ENCODE measurements at places on chromosomes 6 and 20. TPM values are rescaled to one million over a fixed set of nuclear protein-coding genes. Genes with fewer than 3 reads are reported as not detected.

DNA sequence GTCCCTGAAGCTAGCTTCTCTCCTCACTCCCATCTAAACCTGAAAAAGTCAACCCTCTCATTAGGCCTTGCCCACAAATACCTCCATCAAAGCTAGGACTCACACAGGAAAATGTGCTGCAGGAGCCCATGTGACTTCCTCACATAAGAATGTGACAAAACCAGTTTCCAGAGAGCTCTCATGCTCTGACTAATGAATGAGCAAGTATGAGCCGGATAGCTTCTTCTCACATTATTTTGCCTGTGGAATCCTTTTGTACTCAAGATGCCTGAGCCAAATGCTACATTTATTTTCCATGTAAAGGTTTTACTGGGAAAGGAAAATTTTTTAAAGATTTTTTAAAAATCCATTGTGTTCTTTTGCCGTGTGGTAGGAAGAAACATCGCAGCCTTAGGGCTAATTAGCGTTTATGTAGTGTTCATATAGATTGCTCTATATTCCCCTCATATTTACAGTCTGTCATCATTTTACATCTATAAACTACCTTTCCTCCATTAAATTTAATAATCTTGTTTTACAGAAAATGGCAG, 68.6 kb upstream of the CCN6 start:
- H3K4me3 ChIP-seq = no peak overlapping the region
- peaks cover 87% of the 10 kb centered on the region for H3K4me1 ChIP-seq
- H3K36me3 ChIP-seq = no peaks in the 10 kb centered on the region
- H3K27me3 ChIP-seq = no peaks in the 10 kb centered on the region
- H3K27ac ChIP-seq = peak overlapping the region; percentile 47
- no peak for DNase-seq

DNA sequence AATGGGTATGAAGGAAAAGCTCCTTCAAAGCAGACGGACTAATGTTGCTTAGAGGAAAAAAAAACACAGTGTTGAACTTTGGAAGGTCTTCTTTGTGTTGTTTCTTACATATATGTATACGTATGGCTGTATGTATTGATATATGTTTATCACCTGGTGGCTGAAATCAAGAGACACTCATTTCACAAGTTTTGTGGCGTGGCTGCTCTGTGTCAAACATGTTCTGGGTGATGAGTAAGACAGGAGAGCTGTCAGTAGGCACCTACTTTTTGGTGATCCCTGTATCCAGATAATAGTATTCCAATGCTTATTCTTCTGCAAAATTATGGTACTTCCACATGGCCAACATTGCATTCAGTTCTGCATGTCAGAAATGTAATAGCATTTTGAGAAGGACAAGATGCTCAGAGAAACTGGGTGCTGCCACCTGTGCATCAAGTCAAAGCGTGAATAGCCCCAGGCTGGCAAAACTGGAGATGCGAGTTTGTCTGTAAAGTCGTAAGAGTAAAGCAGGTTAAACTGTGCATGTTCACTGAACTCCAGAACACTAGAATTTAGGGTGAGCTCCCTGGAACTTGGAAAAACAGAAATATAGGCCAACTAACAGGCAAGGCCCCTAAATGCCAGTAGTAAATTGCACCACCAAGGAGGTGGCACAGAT, 67.9 kb downstream of the ARMC2 start:
- H3K27ac ChIP-seq = no peak overlapping the region
- H3K36me3 ChIP-seq = no peaks in the 10 kb centered on the region
- H3K4me3 ChIP-seq = no peak overlapping the region
- no peaks in the 10 kb centered on the region for H3K27me3 ChIP-seq

- H3K36me3 ChIP-seq = no peaks in the 10 kb centered on the region
- H3K4me1 ChIP-seq = no peaks in the 10 kb centered on the region
- no peak overlapping the region for H3K4me3 ChIP-seq
- no peak for DNase-seq
- no peak overlapping the region for H3K27ac ChIP-seq
Observed at GRCh38 chr6:83514866-83515466, 2.6 kb downstream of the PRSS35 start.

GRCh38 chr6:48087448-48087847, 23.5 kb downstream of the PTCHD4 start:
- H3K36me3 ChIP-seq = no peaks in the 10 kb centered on the region
- H3K4me3 ChIP-seq = no peak overlapping the region
- H3K4me1 ChIP-seq = no peaks in the 10 kb centered on the region
- no peaks in the 10 kb centered on the region for H3K27me3 ChIP-seq
- no peak for DNase-seq

GRCh38 chr6:71349395-71349794, 60.8 kb downstream of the OGFRL1 start:
- no peak overlapping the region for H3K4me3 ChIP-seq
- no peaks in the 10 kb centered on the region for H3K27me3 ChIP-seq
- no peak overlapping the region for H3K27ac ChIP-seq
- H3K4me1 ChIP-seq = no peaks in the 10 kb centered on the region

The FAM162B gene
- not detected for total RNA-seq

DNA sequence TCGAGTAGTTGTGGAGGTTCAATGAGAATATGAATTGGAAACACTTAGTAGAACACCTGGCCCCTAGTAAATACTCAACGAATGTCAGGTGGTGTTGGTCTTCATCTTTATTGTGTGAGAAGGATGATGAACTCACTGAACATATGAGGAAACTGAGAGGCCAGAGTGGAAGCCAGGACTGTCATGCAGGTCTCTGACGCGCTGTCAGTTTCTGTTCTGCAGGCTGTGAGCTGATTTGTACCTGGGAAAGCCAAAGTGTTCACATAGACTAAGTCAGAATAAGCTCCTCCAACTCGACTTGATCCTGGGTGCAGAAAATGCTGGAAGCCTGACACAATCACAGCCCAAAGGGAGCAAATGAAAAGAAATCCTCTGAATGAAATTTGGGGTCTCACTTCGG, 222.2 kb downstream of the LY86 start:
- peak overlapping the region; percentile 57 for H3K4me3 ChIP-seq
- H3K27me3 ChIP-seq = no peaks in the 10 kb centered on the region

- H3K27me3 ChIP-seq = no peaks in the 10 kb centered on the region
- H3K4me1 ChIP-seq = no peaks in the 10 kb centered on the region
- DNase-seq = no peak
- peaks cover 2% of the 10 kb centered on the region for H3K36me3 ChIP-seq
- H3K27ac ChIP-seq = no peak overlapping the region
Observed at GRCh38 chr6:37608587-37608986, 89.1 kb downstream of the MDGA1 start.

The SLC17A5 gene
- 8.9 TPM for total RNA-seq

The FITM2 gene
- 3.9 TPM for total RNA-seq

DNA sequence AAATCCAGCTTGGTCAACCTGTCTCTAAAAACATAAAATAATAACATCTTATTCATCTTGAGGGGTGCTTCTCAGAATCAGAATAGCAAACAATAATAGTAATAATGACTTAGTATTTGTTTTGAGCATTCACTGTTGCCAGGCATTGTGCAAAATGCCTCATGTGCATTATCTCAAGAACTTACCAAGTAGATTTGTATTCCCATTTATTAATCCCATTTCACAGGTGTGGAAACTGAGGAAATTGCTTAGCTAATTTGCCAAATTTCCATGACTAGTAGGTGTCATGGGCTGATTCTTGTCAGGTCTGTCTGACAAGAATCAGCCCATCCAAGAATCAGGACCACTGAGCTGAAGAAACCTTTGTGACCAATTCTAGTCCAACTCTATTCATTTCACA, 5.5 kb downstream of the TTBK1 start:
- no peak overlapping the region for H3K27ac ChIP-seq
- peaks cover 3% of the 10 kb centered on the region for H3K27me3 ChIP-seq
- no peaks in the 10 kb centered on the region for H3K36me3 ChIP-seq
- no peak overlapping the region for H3K4me3 ChIP-seq

DNA sequence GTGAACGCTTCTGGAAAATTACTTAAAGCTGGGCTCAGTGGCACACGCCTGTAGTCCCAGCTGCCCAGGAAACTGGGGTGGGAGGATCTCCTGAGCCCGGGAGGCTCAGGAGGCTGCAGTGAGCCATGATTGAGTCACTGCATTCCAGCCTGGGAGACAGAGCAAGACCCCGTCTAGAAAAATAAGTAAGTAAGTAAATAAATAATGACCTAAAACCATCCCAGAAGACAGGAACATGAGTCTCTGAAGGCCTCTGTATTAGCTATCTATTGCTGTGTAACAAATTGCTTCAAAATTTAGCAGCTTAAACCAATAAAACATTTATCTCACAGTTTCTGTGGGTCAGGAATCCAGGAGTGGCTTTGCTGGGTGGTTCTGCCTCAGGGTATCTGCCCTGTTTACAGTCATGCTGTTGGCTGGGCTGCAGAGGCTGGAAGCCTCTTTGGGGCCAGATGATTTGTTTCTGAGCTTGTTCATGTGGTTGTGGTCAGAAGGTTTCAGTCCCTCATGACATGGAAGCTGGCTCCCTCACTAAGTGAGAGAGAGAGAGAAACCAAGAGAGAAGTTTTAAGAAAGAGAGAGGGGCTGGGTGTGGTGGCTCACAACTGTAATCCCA, 48.4 kb upstream of the NCOA3 start:
- H3K4me1 ChIP-seq = no peaks in the 10 kb centered on the region
- no peaks in the 10 kb centered on the region for H3K36me3 ChIP-seq
- no peaks in the 10 kb centered on the region for H3K27me3 ChIP-seq
- H3K4me3 ChIP-seq = no peak overlapping the region

The SLC39A7 gene
- total RNA-seq = 31.8 TPM

DNA sequence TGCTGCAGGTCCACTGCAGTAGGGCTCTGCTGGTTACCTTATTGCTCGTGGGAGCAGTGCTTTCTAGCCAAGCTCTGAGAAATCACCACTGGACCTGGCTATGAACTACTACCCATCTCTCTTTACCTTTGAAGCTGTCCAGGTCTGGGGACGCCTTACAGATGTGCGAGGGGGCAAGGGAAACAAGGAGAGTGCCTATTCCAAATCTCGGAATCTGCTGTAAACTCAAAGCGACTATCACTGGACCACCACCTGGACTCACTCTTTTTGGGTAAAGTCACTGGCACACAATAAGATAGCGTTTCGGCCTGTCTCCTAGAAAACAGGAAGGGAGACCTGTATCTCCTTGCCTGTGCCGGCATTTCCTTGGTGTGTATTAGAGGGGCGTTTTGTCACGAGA, 5.3 kb downstream of the NRN1 start:
- no peaks in the 10 kb centered on the region for H3K36me3 ChIP-seq
- H3K27me3 ChIP-seq = peaks cover 91% of the 10 kb centered on the region
- DNase-seq = no peak
- H3K27ac ChIP-seq = no peak overlapping the region
- no peak overlapping the region for H3K4me3 ChIP-seq

DNA sequence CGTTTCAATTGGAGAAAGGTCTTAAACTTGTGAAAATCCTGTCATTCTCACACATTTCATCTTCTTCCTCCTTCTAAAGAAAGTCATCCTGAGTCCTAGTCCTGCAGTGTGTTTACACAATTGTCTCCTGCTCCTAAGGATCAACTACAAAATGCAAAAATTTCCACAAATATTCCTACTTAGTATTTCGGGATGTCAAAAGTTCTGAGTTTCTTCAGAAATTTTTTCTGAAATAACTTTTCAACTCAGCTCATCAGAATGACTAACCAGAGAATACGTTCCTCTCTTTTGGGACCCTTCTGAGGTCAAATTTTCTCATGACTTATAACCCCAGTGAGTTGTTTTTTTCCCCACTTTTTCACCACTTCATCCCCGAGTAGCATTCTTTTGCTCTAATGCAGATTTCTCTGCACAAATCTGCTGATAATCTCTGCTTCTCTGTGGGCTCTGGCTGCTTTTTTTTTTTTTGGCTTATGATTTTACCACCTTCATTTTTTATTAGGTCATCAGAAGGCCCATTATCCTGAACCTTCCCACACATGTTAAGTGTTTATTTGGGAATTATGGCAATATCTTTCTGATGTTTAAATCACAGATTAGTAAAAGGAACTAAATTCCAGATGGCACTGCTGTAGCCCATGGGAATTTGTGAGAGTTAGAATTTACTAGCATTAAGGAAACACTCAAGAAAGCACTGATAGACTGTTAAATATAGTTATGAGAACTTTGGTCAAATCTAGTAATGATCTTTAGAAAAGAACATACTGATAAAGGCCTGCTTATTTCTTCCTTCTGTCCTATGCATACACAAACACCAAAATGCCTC, 41.4 kb downstream of the MAP3K5 start:
- peak overlapping the region; percentile 37 for H3K4me3 ChIP-seq
- DNase-seq = no peak
- H3K27me3 ChIP-seq = no peaks in the 10 kb centered on the region
- peak overlapping the region; percentile 60 for H3K27ac ChIP-seq
- peaks cover 51% of the 10 kb centered on the region for H3K4me1 ChIP-seq
- H3K36me3 ChIP-seq = no peaks in the 10 kb centered on the region

DNA sequence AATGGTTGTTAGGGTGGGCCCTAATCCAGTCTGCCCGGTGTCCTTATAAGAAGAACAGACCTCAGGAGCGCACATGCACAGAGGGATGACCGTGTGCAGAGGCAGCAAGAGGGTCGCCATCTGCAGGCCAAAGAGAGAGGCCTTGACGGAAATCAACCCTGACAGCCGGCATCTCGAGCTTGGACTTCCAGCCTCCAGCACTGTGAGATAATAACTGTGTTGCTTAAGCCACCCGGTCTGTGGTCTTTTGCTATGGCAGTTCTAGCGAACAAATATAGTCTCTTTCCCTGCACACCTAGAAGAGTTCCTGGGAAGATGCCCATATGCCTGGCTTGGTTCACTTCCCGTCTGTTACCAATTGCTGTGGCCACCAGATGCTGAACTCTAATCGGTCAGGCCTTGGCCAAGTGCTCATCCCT, 35.3 kb upstream of the PTGIS start:
- DNase-seq = no peak
- H3K4me3 ChIP-seq = no peak overlapping the region
- H3K27ac ChIP-seq = no peak overlapping the region
- no peaks in the 10 kb centered on the region for H3K36me3 ChIP-seq

DNA sequence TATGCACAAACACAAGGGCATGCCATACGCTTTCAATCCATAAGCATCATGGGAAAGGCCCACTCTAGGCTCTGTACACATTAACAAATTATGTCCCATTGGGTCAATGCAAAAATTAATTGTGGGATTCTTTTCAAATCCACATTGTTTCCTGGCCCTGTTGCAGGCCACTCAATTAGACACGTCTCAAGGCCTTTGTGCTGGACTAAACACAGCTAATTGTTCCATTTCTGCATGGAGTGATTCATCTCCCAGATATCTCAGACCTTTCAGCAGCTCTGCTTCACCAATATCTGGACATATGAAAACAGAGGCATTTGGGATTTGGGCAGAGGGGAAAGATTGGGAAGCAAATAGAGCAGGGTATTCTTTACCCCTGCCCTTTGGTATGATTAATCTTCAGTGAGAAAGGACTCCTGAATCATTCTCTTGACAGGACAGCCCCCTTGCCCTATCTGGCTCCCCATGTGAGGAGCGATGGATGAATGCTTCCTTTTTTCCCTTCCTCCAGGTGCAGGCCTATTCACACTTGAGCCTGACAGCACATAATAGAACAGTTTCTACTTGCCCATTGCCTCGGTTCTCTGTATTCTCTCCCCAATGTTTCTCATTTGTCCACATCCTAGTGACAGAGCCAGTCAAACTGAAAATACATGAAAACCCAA, 547.6 kb downstream of the HAO1 start:
- no peaks in the 10 kb centered on the region for H3K27me3 ChIP-seq
- no peaks in the 10 kb centered on the region for H3K4me1 ChIP-seq
- no peak for DNase-seq
- H3K36me3 ChIP-seq = no peaks in the 10 kb centered on the region
